MV-4-11 (cell line): ENCODE measurements at places on chromosomes 12 and 14.
A peak's percentile ranks its signal among the peaks of the same experiment; 100 is the strongest.

GRCh38 chr12:70757830-70758493 lies 120.7 kb upstream of the PTPRB start:
- DNase-seq, result no peak

DNA sequence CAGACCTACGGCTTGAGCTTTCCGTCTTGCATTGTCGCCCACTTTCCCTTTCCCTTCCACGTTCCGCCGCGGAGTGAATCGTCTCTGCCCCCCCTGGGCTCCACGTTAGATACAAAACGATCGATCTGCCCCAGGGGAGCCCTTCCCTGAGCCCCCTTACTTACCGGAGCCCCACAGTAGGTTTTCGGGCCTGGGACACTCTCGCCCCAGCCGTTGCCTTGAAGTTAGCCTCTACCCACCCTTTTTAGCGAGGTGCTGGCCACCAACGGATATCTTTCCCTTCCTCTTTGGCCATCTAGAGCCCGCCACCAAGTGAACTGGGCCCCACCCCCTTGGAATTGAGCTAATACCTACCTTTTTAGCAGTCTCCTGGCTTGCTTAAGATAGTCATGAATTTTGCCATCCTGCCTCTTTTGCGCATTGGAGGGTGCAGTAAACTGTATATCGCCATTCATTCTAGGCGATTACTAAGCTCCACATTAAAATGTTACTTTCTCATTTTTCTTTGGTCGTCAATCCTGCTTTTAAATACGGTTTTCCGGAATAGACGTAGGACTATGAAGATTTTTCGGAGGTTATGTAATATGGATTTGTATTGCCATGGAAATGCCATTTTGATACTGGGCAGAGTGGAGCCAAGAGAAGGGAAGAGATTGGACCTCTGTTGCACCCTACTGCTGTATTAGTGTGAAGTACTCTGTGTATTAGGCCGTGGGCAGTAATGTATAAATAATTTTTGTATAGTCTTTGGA lies 764 bp downstream of the RBM25 start:
- DNase-seq, result peak; percentile 41

GRCh38 chr14:24705840-24706239 lies 71.8 kb upstream of the GZMB start:
- DNase-seq, result peak; percentile 87

DNA sequence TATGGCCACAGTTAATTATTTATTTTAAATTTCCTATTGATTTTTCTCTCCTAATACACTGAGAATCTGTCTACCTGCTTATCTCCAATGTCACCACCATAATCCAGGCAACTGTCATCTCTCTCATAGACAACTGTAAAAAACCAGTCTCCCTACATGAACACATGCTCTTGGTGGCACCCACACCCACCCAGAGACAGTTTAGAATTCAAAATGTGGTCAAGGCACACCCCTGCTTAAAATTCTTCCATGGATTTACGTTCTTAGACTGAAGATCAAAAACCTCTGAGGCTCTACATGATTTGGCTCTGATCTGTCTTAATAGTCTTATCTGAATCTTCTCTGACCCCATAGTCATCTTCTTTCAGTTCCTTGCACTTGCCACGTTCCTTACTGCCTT lies 241.1 kb upstream of the ABCD2 start:
- no peak for DNase-seq

- DNase-seq, result peak; percentile 1
These were observed 1322.3 kb upstream of the SEL1L start for GRCh38 chr14:82855912-82856391.

GRCh38 chr12:64713376-64713775 lies 45.8 kb downstream of the GNS start:
- peak; percentile 59 for DNase-seq

DNA sequence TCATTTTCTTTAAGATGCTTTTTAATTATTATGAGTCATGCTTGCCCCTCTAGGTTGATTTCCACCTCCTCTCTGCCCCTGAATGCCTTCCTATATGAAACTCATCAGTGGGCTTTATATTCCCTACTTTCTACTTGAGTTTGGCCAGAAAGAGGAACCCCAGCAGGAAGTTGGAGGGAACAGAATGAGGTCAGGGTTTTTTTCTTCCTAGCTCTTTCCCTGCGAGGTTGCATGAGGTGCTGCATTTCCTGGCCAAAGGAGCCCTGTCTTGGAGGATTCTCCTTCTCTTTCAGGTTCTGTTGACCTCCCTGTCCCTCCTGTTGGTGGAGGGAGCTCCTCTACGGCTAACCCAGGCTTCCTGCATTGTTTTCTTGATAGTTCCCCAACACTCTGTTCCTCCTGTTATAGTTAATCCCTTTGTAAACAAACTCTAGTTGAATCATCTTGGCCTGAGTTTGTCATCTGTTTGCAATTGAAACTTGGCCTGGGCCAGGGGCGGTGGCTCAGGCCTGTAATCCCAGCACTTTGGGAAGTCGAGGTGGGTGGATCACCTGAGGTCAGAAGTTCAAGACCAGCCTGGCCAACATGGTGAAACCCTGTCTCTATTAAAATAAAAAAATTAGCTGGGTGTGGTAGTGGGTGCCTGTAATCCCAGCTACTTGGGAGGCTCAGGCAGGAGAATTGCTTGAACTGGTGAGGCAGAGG lies 15.3 kb upstream of the SPIC start:
- DNase-seq, result peak; percentile 57

- no peak for DNase-seq
These were observed 6.0 kb upstream of the LGALS3 start for GRCh38 chr14:55123101-55123500.

DNA sequence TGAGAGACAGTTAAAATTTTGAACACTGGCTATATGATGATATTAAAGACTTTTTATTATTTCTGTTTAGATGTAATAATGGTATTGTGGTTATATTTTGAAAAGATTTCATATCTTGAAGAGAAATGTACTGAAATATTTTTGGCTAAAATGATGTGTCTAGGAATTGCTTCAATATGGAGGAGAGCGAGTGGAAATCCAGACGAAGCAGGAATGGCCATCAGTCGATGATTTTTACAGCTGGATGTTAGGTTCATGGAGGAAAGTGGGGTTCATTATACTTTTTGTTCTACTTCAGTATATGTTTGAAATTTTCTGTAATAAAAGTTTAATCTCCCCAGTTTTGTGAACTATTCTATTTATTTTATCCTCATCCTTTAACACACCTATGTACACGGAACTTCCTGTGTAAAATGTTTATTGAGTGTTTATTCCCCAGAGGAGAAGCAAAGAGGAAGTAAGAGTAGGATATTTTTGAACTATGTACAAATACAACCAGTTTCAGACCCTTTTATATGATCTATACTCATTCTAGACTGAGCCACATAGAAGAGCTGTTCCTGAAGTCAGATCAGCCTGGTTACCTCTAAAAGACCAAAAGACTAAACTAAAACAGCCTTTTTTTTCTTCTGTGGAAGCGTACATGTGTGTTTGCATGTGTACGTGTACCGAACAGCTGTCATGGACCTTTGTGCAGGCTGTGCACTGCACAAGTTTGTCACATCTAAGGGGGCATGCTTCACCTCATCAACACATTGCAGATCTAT lies 211.0 kb upstream of the NUDT4 start:
- DNase-seq, result peak; percentile 63

GRCh38 chr14:99422228-99423010 lies 58.2 kb downstream of the SETD3 start:
- no peak for DNase-seq

DNA sequence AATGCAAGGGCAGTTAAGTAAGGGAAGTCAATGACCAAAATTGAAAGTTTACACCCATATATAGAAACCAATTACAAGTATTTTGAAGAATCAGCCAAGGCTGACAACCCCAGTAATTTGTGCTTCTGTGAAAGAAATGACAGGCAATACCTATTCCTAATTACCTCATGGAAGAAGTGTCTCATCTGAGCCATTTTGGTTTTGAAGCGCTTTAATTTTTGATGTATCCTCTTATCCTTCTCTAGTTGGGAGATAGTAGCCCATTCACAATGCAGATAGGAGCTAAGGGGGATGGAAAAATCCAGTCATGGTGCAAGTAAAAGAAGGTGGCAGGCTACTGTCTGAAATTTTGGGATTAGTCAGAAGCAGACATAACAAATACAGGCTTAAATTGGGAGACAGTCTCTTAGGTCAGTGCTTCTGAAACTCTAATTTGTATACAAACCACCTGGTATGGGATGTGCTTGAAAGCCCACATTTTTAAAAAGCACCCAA lies 30.4 kb upstream of the SUPT16H start:
- DNase-seq, result no peak

GRCh38 chr14:102999227-102999895 lies 58.0 kb downstream of the CDC42BPB start:
- DNase-seq, result no peak

DNA sequence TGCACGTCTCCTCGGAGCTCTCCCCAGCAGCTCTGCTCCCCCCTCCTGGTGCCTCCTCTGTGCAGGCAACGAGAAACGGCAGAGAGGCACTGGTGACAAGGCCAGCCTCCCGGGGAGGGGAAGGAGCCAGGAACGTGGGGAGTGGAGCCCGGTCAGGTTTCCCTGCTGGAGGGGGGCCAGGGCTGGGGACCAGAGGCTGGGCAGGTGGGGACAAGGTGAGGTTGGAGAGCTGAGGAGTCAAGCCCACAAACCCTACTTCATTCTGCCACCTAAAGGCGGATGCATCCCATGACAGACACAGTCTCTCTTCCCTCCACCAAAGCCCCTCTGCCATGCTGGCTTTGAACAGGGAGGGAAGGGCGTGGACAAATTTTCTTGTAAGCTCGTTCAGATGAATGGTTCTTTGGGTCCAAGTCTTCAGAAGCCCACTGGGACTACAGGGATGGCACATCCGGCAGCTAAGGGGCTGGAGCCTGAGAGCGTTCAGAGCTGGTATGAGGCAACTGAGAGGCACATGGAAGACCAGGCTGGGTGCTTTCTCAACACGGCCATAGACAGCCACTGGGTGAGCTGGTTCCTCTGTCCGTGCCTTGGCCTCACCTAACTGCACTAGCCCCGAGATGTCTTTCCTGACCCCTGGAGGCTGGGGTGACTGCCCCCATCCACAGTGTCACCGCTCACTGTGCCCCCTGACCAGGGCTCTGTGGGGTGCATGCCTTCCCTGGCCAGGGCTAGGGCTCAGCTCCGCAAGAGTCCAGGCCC lies 105.9 kb downstream of the RBM19 start:
- DNase-seq, result no peak

DNA sequence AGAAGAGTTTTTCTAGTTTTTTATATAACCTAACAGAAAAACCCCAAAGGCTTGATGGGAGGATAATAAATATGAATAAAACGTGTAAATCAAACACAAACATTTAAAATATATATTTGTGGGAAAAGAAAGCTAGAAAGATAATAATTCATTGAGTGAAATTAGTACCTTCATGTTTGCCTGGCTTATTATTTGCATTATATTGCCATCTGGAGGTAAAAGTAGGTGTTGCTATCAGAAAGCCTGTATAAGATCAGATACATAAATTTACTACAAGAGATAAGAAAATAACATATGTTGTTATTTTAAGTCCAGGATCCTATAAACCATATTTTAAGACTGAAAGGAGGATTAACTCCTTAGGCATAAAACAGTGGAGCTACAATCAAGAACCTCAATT lies 77.7 kb downstream of the NTS start:
- no peak for DNase-seq

DNA sequence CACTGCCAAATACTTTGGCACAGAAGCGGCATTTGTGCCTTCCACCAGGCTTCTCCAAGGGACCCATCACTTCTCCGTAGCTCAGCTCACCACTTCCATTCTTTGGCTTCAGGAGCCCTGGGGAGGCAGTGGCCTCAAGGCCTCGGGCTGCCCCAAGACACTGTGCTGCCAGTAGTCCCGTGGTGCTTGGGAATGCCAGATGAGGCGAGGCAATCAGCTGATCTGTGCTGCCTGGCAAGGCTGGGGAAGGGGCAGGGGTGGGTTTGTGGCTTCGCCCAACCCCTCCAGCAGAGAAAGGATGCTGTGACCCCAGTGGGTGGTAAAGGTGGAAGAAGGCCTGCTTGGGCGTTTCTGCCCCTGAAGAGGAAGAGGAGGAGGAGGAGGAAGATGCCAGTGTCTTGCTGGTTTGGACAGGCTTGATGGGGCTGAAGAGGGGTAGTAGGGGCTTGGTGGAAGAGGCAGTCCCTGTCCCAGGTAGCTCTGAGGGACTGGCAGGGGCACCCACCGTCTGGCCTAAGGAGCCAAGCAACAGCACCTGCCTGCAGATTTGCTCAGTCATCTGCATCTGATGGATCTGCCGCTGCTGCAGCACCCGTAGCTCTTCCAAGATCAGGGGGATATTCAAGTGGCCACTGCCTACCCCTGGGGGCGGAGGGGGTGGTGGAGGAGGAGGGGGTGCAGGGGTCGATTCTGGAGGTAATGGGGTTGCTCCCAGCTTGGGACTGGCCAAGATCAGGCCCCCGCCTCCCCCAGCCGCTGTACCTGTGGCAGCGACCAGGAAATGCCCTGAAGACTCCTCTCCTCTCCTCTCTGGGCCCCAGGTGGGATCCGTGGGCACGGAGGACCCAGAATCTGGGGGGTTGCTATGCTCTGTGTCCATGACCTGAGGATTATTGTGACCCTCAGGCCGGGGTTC lies 1.3 kb downstream of the SALL2 start:
- no peak for DNase-seq

- no peak for DNase-seq
These were observed 122.2 kb downstream of the AEBP2 start for GRCh38 chr12:19561411-19561961.

DNA sequence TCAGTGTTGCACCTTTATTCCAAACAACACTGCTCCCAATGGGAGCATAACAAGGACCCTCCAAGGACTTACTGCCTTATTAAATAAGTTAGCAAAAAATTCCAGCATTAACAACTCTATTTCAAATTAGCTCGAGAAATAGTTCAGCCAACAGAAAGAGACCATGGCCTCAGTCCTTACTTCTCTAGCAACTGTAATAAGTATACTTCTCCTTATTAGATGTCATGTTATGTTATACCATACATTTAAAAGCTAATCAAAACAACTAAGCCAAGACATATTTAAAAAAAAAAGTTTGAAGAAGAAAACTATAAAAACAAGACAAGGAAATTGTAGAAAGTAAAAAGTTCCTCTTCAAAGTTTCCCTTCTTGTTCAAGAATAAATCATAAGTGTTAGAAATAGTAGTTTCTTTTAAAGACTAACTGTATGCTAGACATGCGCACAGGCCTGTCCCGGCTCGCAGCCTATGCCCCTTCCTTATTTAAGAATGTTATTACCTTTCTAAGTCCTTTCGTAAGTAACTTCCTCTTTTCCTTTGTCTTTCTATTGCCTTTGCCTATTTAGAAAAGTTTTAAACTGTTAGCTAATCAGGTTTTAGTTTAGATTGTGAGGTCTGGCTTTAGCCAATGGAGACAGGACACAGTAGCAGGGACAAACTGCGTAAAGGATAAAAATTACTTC lies 68.6 kb downstream of the RESF1 start:
- DNase-seq, result peak; percentile 87

DNA sequence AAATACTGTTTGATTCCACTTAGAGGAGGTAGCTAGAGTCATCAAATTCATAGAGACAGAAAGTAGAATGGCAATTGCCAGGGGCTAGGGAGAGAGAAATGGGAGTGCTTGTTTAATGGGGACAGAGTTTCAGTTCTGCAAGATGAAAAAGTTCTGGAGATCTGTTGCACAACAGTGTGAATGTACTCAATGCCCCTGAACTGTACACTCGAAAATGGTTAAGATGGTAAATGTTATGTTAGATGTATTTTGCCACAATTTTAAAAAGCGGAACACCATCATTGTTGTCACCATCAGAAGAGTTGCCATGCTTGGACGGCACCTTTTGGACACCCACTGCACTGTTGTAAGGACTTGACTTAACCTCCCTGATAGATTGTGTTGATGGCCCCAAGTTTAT lies 106.9 kb downstream of the SCARB1 start:
- peak; percentile 97 for DNase-seq
